Tibial nerve (tissue), 4 donors: ENCODE measurements at places on chromosomes 3 and 15. TPM values are rescaled to one million over a fixed set of nuclear protein-coding genes. Genes with fewer than 3 reads are reported as not detected.

Gene A4GNT
- total RNA-seq, result not detected

Gene PPM1L
- total RNA-seq, result 41.0 TPM

DNA sequence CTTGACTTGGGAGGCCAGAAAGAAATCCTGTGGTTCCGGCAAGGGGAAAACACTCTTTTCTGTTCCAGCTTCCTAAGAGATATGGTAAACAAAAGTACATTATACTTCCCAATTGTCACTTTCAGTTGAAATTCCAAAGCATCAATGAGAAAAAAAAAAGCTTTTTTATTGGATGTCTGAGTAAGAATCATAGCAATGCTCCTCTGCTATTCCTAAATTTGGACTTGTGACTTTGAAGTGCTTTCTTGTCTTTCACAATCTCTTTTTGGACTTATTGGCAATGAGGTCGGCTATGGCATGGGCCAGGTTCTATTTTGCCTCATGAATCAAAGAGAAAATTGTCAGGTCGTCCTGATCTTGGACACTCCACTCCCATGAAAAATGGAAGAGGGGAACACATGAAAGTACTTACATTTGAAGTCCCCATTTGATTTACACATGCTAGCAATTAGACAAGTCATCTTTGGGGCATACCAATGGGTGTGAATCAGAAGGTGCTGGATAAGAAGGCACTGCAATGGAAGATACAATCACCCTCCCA lies 170.5 kb downstream of the GREM1 start:
- no peaks in the 10 kb centered on the region for H3K36me3 ChIP-seq
- no peak overlapping the region for H3K4me3 ChIP-seq
- no peak for DNase-seq
- no peaks in the 10 kb centered on the region for H3K4me1 ChIP-seq

GRCh38 chr3:138873471-138874278 lies 38.9 kb upstream of the PIK3CB start:
- DNase-seq, result no peak
- H3K4me3 ChIP-seq, result no peak overlapping the region
- no peaks in the 10 kb centered on the region for H3K36me3 ChIP-seq
- H3K27ac ChIP-seq, result no peak overlapping the region
